CD8-positive, alpha-beta memory T cell (primary cell): ENCODE measurements at places on chromosomes 2 and 18. TPM values are rescaled to one million over a fixed set of nuclear protein-coding genes. Genes with fewer than 3 reads are reported as not detected.

Gene MTCL1
- 1.1 TPM for total RNA-seq

Gene ANKRD62
- total RNA-seq = not detected

Gene PDIA6
- 178 TPM for total RNA-seq

Gene KCNIP3
- total RNA-seq = not detected

Gene IL1F10
- total RNA-seq = not detected

Gene SIGLEC15
- not detected for total RNA-seq

Gene STRN
- 26.9 TPM for total RNA-seq

Gene PPP1R1C
- not detected for total RNA-seq

Gene HOXD10
- total RNA-seq = not detected

Gene ATOH8
- not detected for total RNA-seq

- no peak for DNase-seq
- no peaks in the 10 kb centered on the region for H3K36me3 ChIP-seq
- no peak overlapping the region for H3K4me3 ChIP-seq
- no peaks in the 10 kb centered on the region for H3K4me1 ChIP-seq
Observed at GRCh38 chr18:54740136-54740846, 88.0 kb upstream of the RAB27B start.

GRCh38 chr2:209988010-209988409, 14.4 kb upstream of the RPE start:
- no peak overlapping the region for H3K27ac ChIP-seq
- no peak overlapping the region for H3K4me3 ChIP-seq
- DNase-seq = no peak
- no peaks in the 10 kb centered on the region for H3K36me3 ChIP-seq
- H3K27me3 ChIP-seq = no peaks in the 10 kb centered on the region

- no peaks in the 10 kb centered on the region for H3K27me3 ChIP-seq
- H3K27ac ChIP-seq = no peak overlapping the region
- no peaks in the 10 kb centered on the region for H3K4me1 ChIP-seq
- no peak overlapping the region for H3K4me3 ChIP-seq
Observed at GRCh38 chr18:59549503-59550173, 147.6 kb downstream of the CCBE1 start.

GRCh38 chr2:224716201-224716600, at the start of gene CCDC195:
TSS of gene CCDC195 (minus strand) at chr2:224716365. CDS start at chr2:224716365, 0 bp downstream.
- H3K4me3 ChIP-seq = no peak within 1 kb of the TSS
- no peak within 1 kb of the TSS for H3K27ac ChIP-seq
- no peaks in the 10 kb centered on the region for H3K4me1 ChIP-seq
- no peaks in the 10 kb centered on the region for H3K36me3 ChIP-seq

DNA sequence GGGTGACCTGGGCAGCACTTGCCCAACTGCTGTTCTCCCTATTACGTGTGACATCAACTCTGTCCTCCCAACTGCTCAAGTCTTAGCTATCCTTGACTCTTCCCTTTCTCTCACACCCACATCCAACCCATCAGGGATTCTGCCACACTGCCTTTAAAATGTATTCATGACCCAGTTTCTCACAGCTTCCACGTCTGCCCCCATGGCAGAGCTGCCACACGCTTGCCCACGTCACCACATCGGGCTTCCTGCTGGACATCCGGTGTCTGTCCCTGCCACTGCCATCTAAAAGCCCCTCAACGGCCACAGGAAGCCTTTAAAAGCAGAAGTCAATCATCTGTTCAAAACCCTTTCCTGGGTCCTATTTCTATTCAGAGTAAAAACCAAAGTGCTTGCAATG, 233.1 kb upstream of the POU3F3 start:
- H3K27me3 ChIP-seq = no peaks in the 10 kb centered on the region
- no peak overlapping the region for H3K4me3 ChIP-seq
- H3K4me1 ChIP-seq = no peaks in the 10 kb centered on the region
- H3K27ac ChIP-seq = no peak overlapping the region

GRCh38 chr2:99576775-99577174, 87.0 kb upstream of the REV1 start:
- H3K4me1 ChIP-seq = no peaks in the 10 kb centered on the region
- H3K36me3 ChIP-seq = no peaks in the 10 kb centered on the region
- no peak overlapping the region for H3K27ac ChIP-seq
- H3K4me3 ChIP-seq = no peak overlapping the region
- DNase-seq = no peak
- H3K27me3 ChIP-seq = no peaks in the 10 kb centered on the region

DNA sequence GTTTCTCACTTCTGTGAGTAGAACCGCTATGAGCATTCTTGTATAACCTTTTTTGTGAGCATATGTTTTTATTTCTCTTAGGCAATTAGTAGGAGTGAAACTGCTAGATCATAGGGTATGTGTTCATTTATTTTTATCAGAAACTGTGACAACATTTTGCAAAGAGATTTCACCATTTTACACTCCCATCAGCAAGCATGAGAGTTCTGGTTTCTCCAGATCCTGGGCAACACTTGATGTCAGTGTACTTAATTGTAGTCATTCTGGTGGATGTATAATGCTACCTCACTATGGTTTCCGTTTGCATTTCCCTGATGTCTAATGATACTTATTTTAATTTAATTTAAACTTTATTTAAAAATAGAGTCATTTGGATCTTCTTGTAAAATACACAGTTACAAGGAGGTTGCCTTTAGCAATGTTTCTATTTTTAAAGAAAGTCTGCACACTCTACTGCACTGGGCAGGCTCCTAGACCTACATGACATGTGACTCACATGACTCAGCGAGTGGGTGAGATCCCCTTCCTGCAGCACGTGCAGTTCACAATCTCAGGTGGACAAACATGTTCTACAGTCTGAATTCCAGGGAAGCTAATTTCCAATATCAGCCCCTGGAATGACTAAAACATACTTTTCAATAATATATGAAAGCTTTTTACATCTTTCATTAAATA, 127.0 kb upstream of the BCL2L11 start:
- no peak overlapping the region for H3K4me3 ChIP-seq
- H3K27ac ChIP-seq = no peak overlapping the region
- no peaks in the 10 kb centered on the region for H3K36me3 ChIP-seq
- H3K4me1 ChIP-seq = peaks cover 16% of the 10 kb centered on the region

- no peak for DNase-seq
- no peak overlapping the region for H3K27ac ChIP-seq
- H3K4me1 ChIP-seq = peaks cover 84% of the 10 kb centered on the region
- H3K27me3 ChIP-seq = no peaks in the 10 kb centered on the region
Observed at GRCh38 chr2:143146815-143147530, 17.8 kb downstream of the ARHGAP15 start.

DNA sequence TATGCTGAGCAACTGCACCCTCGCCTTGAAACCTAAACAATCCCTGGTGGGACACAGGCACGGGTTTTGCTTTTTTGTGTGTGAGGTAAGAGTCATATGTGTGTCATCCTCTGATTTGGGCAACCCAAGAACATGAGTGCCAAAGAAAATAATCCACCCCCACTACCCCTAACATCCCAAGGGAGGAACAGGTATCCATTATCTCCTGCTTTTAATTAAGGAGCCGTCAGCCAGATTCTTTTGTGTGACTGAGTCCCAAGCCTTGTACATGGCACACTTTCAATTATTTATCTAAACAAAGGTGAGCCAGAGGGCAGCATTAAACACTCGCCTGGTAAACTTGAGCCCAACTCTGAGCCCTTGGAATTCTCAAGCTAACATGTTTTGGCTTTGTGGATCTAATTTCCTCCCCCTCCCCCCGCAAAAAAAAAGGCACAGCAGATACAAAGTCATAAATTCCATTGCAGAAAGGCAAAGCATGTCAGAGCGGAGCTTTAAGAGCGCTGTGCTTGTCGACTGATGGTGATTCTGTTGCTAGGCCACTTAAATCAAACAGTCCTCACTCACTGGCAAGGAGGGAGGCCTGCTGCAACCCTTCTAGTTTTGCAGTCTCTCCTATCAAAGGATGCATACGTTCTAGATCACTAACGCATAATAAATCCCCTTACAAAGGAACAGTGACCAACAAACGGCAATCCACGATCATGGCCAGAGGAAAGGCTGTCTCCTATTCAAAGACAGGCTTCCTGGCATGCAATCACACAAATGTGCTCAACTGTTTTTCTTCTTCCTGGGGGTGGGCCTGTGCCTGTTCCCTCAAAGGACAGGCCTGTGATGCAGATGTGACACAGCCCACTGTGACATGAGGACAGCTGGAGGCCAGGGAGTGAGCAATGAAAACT, 143.5 kb upstream of the LMAN1 start:
- DNase-seq = no peak
- no peak overlapping the region for H3K4me3 ChIP-seq
- no peaks in the 10 kb centered on the region for H3K4me1 ChIP-seq
- no peaks in the 10 kb centered on the region for H3K36me3 ChIP-seq

DNA sequence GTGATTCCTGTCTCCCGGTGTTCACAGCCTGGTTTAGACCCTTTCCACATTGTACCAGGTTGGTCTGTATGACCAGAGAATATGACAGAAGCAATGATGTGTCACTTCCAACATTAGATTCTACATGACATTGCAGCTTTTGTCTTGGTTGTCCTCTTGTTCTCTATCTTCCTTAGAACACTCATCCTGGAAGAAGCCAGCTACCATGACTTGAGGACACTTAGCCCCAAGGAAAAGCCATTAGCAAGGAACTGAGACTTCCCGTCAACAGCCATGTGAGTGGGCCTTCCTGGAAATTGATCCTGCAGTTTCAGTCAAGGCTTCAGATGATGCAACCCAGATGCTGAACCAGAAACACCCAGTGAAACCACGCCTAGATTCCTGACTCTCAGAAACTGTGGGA, 143.3 kb downstream of the MREG start:
- no peaks in the 10 kb centered on the region for H3K27me3 ChIP-seq
- H3K4me1 ChIP-seq = no peaks in the 10 kb centered on the region
- no peak overlapping the region for H3K27ac ChIP-seq
- no peak overlapping the region for H3K4me3 ChIP-seq

GRCh38 chr2:119692954-119693353, 14.0 kb downstream of the TMEM177 start:
- no peak for DNase-seq
- peaks cover 4% of the 10 kb centered on the region for H3K36me3 ChIP-seq
- peaks cover 42% of the 10 kb centered on the region for H3K4me1 ChIP-seq
- H3K4me3 ChIP-seq = no peak overlapping the region

GRCh38 chr2:65353046-65353445, 79.4 kb downstream of the SPRED2 start:
- H3K36me3 ChIP-seq = no peaks in the 10 kb centered on the region
- H3K27me3 ChIP-seq = no peaks in the 10 kb centered on the region
- no peak for DNase-seq
- no peak overlapping the region for H3K4me3 ChIP-seq

GRCh38 chr2:43041173-43041591, 185.2 kb downstream of the ZFP36L2 start:
- H3K4me3 ChIP-seq = no peak overlapping the region
- H3K36me3 ChIP-seq = no peaks in the 10 kb centered on the region
- H3K4me1 ChIP-seq = no peaks in the 10 kb centered on the region
- no peak for DNase-seq
- H3K27ac ChIP-seq = no peak overlapping the region
- H3K27me3 ChIP-seq = no peaks in the 10 kb centered on the region

DNA sequence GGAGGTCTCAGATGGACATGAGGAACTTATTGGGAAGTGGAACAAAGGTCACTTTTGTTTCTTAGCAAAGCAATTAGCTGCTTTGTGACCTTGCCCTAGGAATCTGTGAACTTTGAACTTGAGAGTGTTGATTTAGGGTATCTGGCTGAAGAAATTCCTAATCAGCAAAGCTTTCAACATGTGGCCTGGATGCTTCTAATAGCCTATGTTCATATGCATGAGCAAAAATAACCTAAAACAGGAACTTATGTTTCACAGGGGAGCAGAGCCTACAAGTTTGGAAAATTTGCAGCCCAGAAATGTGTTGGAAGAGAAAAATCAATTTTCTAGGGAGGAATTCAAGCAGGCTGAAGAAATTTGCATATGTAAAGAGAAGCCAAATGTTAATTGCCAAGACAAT, 405.8 kb upstream of the SALL3 start:
- no peaks in the 10 kb centered on the region for H3K27me3 ChIP-seq
- H3K4me1 ChIP-seq = no peaks in the 10 kb centered on the region
- H3K4me3 ChIP-seq = no peak overlapping the region
- H3K27ac ChIP-seq = no peak overlapping the region

DNA sequence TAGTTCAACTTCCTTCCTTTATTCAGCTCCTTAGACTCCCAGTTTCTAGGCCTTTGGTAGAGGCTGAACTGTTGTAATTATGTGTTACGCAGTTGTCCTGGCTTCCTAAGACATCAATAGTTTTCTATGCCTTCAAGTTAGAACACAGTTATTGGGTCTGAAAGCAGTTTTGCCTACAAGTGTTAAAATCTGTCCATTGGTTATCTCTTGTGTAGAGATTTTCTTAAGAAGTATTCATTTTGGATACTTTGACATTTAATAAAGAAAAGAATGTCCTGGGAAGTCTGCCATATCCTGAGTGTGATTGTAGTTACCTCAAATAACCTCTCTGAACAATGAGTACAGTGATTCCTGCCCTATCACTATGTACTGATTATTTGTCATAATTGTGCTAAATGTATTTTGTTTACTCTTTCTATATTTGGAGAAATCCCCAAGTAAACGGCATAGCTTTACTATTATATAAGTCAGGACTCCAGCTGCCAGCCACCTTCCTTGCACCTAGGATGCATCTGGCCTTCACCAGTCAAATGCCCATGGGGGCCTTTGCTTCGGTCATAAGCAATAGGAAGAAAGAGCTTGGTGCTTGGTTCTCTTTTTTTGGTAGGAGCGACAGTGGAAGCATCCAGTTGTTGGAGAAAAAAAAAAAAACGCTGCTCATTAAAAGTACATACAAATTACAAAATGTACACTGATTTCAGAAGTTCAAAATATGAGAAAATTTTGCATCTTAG, 449.5 kb upstream of the PKDCC start:
- no peaks in the 10 kb centered on the region for H3K4me1 ChIP-seq
- H3K36me3 ChIP-seq = no peaks in the 10 kb centered on the region
- H3K27ac ChIP-seq = no peak overlapping the region
- no peaks in the 10 kb centered on the region for H3K27me3 ChIP-seq
- no peak for DNase-seq

GRCh38 chr2:159035790-159036411, 67.5 kb downstream of the TANC1 start:
- no peak overlapping the region for H3K4me3 ChIP-seq
- no peaks in the 10 kb centered on the region for H3K27me3 ChIP-seq
- H3K4me1 ChIP-seq = no peaks in the 10 kb centered on the region
- no peak overlapping the region for H3K27ac ChIP-seq
- no peaks in the 10 kb centered on the region for H3K36me3 ChIP-seq

- no peaks in the 10 kb centered on the region for H3K4me1 ChIP-seq
- no peaks in the 10 kb centered on the region for H3K27me3 ChIP-seq
- no peak overlapping the region for H3K4me3 ChIP-seq
- peaks cover 48% of the 10 kb centered on the region for H3K36me3 ChIP-seq
- DNase-seq = no peak
- no peak overlapping the region for H3K27ac ChIP-seq
Observed at GRCh38 chr2:232817756-232818155, 41.4 kb upstream of the KCNJ13 start.
